ENCODE measurements at places on chromosomes 13 and 19. TPM values are rescaled to one million over a fixed set of nuclear protein-coding genes. Genes with fewer than 3 reads are reported as not detected.

GRCh38 chr19:4172861-4173473 is 9.4 kb downstream of the SIRT6 start:
- peaks cover 13% of the 10 kb centered on the region for H3K27me3 ChIP-seq
- no peak overlapping the region for H3K27ac ChIP-seq
- H3K4me3 ChIP-seq, result no peak overlapping the region
- H3K36me3 ChIP-seq, result peaks cover 7% of the 10 kb centered on the region
- peak; percentile 70 for DNase-seq

DNA sequence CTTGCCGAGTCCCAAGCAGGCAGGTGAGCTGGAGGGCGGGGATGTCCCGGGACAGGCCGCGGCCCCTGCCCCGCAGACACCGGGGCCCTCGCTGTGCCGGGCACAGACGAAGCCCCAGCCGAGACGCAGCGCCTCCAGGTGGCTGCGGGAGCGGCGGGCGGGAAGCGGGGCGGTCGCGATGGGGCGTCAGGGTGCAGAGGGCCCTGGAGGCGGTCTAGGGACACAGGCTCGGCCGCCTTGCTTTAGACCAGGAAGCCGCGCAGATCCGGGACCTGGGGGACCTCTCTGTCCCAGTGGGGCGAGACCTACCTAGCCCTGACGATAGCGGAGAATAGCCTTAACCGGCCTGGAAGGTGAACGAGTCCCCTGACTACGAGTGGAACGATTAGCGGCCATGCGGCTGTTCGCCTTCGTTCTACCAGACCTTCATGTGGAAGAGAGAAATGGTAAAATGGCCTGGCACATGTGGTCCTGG is 4.2 kb upstream of the ZNF564 start:
- DNase-seq, result no peak
- no peaks in the 10 kb centered on the region for H3K36me3 ChIP-seq
- H3K27me3 ChIP-seq, result no peaks in the 10 kb centered on the region
- H3K27ac ChIP-seq, result no peak overlapping the region

DNA sequence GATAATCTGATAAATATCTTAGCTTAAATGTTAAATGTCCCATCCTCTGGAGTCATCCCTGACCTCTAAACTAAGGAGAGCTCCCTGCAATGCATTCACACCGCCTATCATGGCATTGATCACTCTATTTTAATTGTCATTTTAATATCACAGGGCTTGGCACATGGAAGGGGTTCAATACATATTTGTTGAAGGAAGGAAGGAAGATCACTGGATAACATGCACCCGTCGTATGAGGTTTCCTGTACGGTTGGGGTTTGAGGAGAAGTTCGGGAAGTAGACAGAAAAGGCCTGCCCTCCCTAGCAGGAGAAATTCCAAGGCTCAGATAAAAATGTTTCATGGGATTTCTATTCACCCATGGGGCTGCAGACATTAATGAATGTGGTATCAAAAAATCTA is 102.0 kb downstream of the MBNL2 start:
- H3K27ac ChIP-seq, result no peak overlapping the region
- DNase-seq, result no peak
- H3K4me3 ChIP-seq, result no peak overlapping the region
- H3K4me1 ChIP-seq, result peaks cover 9% of the 10 kb centered on the region

DNA sequence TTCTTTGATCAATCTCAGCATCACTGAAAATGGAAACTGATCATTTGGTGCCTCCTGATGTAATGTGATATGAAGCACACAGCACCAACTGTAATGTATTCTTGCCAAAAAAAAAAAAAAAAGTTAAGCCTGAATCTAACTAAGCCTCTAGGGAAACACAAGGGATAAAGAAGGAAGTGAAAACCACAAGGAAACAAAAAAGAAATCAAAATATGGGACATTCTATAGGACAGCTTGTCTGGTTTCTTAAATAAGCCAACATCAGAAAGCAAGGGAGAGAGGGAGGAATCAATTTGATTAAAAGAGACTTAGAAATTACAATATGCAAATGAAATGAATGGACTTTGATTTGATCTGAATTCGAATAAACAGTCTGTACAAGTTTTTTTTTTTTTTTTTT is 20.6 kb upstream of the METTL21C start:
- no peaks in the 10 kb centered on the region for H3K36me3 ChIP-seq
- H3K27ac ChIP-seq, result no peak overlapping the region
- no peak for DNase-seq

DNA sequence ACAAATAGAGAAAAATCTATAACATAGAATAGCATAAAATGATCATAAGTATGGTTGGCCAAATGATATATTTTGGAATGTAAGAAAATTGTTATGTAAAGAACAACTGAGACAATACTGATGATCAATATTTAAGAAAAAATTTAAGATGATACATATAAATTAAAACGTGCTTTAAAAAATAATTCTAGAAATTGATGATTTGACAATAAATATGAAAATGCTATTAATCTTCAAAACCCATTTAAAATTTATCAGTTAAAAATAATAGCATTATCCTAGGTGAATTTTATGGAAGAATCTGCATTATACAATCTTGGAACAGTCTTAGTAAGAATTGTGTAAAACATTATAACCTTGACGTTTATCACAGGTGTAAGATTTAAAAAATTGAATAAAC is 95.1 kb upstream of the DACH1 start:
- H3K36me3 ChIP-seq, result no peaks in the 10 kb centered on the region
- H3K4me3 ChIP-seq, result no peak overlapping the region
- DNase-seq, result no peak
- H3K27me3 ChIP-seq, result no peaks in the 10 kb centered on the region

- no peak overlapping the region for H3K27ac ChIP-seq
- peaks cover 2% of the 10 kb centered on the region for H3K4me1 ChIP-seq
- no peak overlapping the region for H3K4me3 ChIP-seq
- peaks cover 2% of the 10 kb centered on the region for H3K36me3 ChIP-seq
- DNase-seq, result no peak
Measured at GRCh38 chr13:110393761-110394160, 86.7 kb downstream of the COL4A2 start.

- no peak overlapping the region for H3K27ac ChIP-seq
- H3K36me3 ChIP-seq, result peaks cover 89% of the 10 kb centered on the region
- DNase-seq, result no peak
- no peaks in the 10 kb centered on the region for H3K4me1 ChIP-seq
Measured at GRCh38 chr19:51978882-51979281, 7.8 kb downstream of the ZNF350 start.

GRCh38 chr13:37127691-37128241 is 22.3 kb upstream of the CSNK1A1L start:
- no peak for DNase-seq
- H3K36me3 ChIP-seq, result no peaks in the 10 kb centered on the region
- no peak overlapping the region for H3K27ac ChIP-seq
- no peak overlapping the region for H3K4me3 ChIP-seq

- no peak for DNase-seq
- H3K36me3 ChIP-seq, result peaks cover 17% of the 10 kb centered on the region
- no peak overlapping the region for H3K27ac ChIP-seq
- H3K27me3 ChIP-seq, result no peaks in the 10 kb centered on the region
- H3K4me3 ChIP-seq, result no peak overlapping the region
- peaks cover 52% of the 10 kb centered on the region for H3K4me1 ChIP-seq
Measured at GRCh38 chr13:114053026-114053425, 79.2 kb upstream of the C13orf46 start.

GRCh38 chr19:55939206-55939605 is 7.1 kb upstream of the NLRP13 start:
- H3K4me3 ChIP-seq, result no peak overlapping the region
- H3K4me1 ChIP-seq, result no peaks in the 10 kb centered on the region
- H3K27ac ChIP-seq, result no peak overlapping the region
- no peaks in the 10 kb centered on the region for H3K36me3 ChIP-seq

- H3K36me3 ChIP-seq, result peaks cover 56% of the 10 kb centered on the region
- no peak for DNase-seq
- H3K4me3 ChIP-seq, result no peak overlapping the region
Measured at GRCh38 chr19:5694956-5695648, 5.0 kb downstream of the RPL36 start.

- no peak for DNase-seq
- H3K4me1 ChIP-seq, result no peaks in the 10 kb centered on the region
- no peak overlapping the region for H3K4me3 ChIP-seq
- H3K36me3 ChIP-seq, result no peaks in the 10 kb centered on the region
Measured at GRCh38 chr19:33685541-33685940, 63.8 kb downstream of the CHST8 start.

GRCh38 chr19:2495130-2495641 is 19.3 kb downstream of the GADD45B start:
- peaks cover 17% of the 10 kb centered on the region for H3K4me1 ChIP-seq
- H3K36me3 ChIP-seq, result no peaks in the 10 kb centered on the region
- DNase-seq, result peak; percentile 25
- H3K27me3 ChIP-seq, result peaks cover 25% of the 10 kb centered on the region
- no peak overlapping the region for H3K27ac ChIP-seq

DNA sequence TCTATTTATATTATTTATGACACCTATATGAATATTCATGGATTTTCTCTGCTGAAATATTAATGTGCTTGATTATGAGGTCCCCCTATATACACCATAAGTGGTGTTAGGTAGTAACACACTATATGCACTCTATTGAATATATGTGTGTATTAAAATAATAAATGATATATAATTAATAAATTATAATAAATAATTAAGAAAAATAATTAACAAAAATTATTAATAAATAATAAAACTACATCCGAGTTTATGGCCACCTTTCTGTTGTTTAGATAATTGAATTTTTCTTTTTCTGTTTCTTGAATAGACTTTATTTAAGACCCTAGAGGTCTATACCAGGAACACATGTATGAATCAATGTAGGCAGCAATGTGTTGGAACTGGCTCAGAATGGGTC is 20.9 kb upstream of the ARHGEF18 start:
- no peaks in the 10 kb centered on the region for H3K36me3 ChIP-seq
- H3K27me3 ChIP-seq, result no peaks in the 10 kb centered on the region
- DNase-seq, result no peak
- H3K4me3 ChIP-seq, result no peak overlapping the region

GRCh38 chr19:4914736-4915501 is 5.6 kb downstream of the UHRF1 start:
- H3K27me3 ChIP-seq, result no peaks in the 10 kb centered on the region
- DNase-seq, result peak; percentile 81
- H3K4me1 ChIP-seq, result peaks cover 62% of the 10 kb centered on the region
- peak overlapping the region; percentile 90 for H3K27ac ChIP-seq

DNA sequence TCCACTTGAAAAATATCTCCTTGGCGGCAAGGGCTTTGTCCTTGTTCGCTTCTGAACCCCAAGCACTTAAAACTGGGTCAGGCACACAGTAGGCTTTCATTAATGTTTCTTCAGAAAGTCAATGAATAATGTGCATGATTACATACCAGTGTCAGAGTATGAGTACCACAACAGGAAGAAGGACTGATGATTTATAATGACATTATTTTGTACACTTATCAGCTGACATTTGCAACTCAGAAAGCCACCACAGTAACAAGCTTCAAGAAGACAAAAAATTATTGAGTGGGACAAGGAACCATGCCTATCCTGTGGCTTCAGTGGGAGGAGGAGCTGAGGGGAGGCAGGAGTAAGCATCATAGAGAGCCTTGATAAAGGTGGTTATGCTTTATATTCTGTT is 10.0 kb downstream of the POLR1D start:
- no peak for DNase-seq
- no peak overlapping the region for H3K27ac ChIP-seq
- no peaks in the 10 kb centered on the region for H3K27me3 ChIP-seq
- peaks cover 17% of the 10 kb centered on the region for H3K36me3 ChIP-seq
- peaks cover 54% of the 10 kb centered on the region for H3K4me1 ChIP-seq
- H3K4me3 ChIP-seq, result no peak overlapping the region

GRCh38 chr19:57135797-57136196 is 9.2 kb downstream of the ZIM3 start:
- H3K36me3 ChIP-seq, result peaks cover 10% of the 10 kb centered on the region
- DNase-seq, result no peak
- no peak overlapping the region for H3K4me3 ChIP-seq
- no peaks in the 10 kb centered on the region for H3K4me1 ChIP-seq

GRCh38 chr13:77489566-77490337 is 45.8 kb upstream of the SCEL start:
- no peaks in the 10 kb centered on the region for H3K36me3 ChIP-seq
- H3K4me1 ChIP-seq, result no peaks in the 10 kb centered on the region
- no peak for DNase-seq
- H3K27ac ChIP-seq, result no peak overlapping the region
- no peak overlapping the region for H3K4me3 ChIP-seq

The GGN gene
- total RNA-seq, result 0.41 TPM

The SAFB gene
- total RNA-seq, result 113 TPM

The UGGT2 gene
- not detected for total RNA-seq

The MUC16 gene
- total RNA-seq, result not detected

The KPNA3 gene
- total RNA-seq, result 44.0 TPM

The LMTK3 gene
- 3.6 TPM for total RNA-seq

The KCNRG gene
- not detected for total RNA-seq

The CCDC8 gene
- not detected for total RNA-seq

Data from activated CD4-positive, alpha-beta memory T cell treated with anti-CD3 and anti-CD28 coated beads for 36 hours (primary cell).